Stimulated activated CD4-positive, alpha-beta T cell treated with anti-CD3 and anti-CD28 coated beads, Interleukin-4, amount 100 ng/mL, for 24 hours (primary cell): ENCODE measurements at places on chromosomes 5 and 9.

- no peak for DNase-seq
Observed at GRCh38 chr5:38824821-38825220, 21.0 kb upstream of the OSMR start.

DNA sequence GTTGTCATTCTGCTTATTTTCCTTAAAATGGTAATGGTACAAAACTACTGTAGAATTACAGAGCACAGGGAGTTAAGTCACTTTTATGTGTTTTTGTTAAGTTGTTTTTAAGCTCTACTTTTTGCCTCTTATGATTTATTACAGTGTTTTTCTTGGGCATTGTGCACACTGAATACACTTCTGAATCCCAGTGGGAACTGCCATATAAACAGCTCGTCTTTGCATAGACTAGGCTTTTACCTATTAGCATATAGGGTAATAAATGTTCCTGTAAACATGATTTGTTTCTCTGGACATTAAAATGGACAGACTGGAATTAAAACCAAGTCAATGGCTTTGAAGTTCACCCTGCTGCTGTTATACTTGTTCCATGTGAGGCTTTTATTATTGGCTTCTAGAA is 12.2 kb downstream of the KLF9 start:
- DNase-seq, result no peak

DNA sequence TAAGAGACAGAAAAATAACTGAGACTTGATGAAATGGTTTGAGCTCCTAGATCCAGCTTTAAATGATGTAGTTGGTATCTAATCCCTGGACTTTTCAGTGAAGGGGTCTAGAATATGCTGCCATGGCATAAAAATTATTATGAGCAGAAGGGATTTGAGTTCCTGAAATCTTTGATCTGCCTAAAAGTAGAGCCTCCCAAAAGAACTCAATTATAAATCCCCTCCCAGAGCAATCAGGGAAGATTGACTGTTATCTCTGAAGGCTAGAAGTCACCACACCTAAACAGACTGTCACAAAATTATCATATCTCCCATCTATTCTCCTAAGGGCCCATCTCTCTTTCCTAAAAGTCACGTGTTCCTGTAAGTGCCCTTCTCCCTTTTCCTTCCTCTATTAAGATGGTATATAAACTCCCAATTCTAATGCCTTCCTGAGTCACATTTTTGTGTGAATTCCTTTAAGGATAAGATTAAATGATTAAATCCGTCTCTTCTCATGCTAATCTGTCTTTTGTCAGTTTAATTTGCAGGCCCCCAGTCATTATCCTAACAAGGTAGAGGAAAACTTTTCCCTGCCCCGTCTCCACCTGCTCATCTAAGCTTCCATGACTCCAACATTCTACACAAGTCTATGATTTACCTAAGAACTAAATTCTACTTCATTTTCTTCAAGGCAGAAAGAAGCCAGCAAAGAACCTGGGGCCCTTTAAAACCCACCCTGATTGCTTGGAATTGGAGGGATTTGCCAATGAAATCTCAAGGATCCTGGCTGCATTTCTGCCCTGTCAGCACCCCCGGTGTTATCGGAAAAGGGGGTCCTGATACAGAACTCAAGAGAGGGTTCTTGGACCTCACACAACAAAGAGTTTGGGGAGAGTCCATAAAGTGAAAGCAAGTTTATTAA is 47.1 kb upstream of the PWWP2A start:
- no peak for DNase-seq

- no peak for DNase-seq
Observed at GRCh38 chr9:109311286-109311685, 9.6 kb downstream of the EPB41L4B start.

DNA sequence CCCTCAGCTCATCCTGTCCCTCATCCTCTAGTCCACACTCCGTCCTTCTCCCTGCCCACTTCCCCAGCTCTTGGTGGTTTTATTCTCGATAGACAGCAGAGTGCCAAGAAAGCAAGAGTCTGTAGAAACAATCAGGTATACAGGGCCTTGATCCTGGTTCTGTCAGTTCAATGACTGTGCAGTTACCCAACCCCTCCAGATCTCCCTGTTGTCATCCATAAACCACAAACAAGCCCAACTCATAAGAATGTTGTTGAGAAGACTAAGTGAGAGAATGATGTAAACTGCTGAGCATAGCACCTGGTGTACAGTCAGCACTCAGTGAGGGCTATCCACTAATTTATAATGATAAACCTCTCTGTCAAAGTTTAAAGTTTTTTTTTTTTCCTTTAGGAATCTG is 31.3 kb downstream of the ISL1 start:
- DNase-seq, result no peak

DNA sequence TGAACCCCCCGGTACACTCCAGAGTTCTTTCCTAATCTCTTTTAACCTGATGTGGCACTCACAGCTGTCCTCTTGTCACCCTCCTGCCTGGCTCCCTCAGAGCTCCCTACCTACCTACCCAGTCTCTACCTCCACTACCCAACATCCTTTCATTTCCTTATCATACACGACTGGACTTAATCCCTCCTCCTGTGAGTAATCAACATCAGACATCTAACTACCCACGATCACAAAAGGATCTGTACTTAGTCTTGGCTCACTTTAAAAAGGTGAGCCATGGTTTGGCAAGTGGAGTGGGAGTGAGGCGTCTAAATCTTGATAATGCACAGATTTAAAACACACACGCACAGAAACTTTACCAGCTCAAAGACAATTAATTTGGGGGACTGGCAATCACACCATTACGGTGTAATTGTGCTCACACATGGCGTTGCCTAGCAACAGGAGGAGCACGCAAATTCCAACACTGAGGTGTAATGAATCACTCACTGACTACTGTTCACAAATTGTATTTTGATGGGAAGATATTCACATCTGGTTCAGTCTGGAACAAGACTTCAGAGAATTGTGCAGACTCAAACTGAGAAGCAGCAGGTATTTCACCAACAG is 235.9 kb downstream of the EPB41L4A start:
- DNase-seq, result no peak

GRCh38 chr9:113879911-113880310 is 3.8 kb downstream of the ZNF618 start:
- DNase-seq, result no peak

GRCh38 chr9:125637241-125637640 is 69.8 kb downstream of the MAPKAP1 start:
- no peak for DNase-seq

DNA sequence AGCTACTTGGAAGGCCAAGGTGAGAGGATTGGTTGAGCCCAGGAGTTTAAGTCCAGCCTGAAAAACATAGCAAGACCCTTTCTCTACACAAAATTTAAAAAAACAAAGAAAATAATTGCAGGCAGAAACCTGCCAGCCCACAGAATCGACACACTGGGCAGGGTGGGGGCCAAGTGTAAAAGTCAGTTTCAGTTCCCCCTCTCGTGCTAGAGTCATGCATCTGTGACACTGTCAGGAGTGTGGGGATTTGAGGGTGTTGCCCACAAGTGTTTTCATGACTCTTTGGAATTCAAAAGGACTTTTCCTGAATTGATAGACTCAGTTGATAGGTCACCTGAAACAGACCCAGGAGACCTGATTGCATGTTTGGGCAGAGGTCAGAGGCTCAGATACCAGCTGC is 47.6 kb downstream of the PRRC2B start:
- no peak for DNase-seq

DNA sequence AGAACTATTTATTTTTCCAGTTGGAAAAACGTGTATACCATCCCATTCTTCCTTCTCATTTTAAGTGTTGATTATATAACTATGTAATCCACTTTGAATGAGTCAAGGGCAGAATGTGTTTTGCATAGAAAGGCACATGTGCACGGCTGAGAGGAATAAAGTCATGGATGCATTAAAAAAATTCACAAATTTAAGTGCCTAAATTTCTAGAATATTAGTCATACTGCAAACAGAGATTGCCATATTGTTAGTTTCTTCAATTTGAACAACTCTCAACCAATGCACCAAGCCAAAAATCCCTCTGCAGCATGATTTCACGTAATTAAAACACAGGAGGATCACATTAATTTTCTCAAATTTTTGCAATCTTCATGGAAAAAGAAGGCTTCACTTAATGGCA is 166.3 kb downstream of the MPDZ start:
- DNase-seq, result no peak

GRCh38 chr9:7367726-7368125 is 431.9 kb downstream of the DMAC1 start:
- no peak for DNase-seq

DNA sequence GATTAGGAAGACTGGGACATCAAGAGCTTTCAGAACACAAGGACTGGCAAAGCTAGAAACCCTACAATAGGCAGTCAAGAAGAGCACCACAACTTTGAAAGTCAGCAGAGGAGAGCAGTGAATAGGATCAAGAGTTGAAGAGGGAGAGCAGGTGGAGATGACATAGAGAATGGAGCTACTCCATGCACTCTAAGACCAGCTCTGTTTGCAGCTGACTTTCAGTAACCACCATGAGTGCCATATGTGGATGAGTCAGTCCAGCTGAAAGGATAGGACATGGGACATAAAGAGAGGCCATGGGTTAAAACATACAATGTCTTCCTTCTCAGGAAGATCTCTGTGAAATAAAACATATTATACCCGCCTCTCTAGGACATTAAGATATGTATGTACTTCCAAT is 289.1 kb upstream of the KLF4 start:
- DNase-seq, result no peak

- peak; percentile 28 for DNase-seq
Observed at GRCh38 chr5:134846641-134846960, 833 bp downstream of the C5orf24 start.

- no peak for DNase-seq
Observed at GRCh38 chr9:30796764-30797163, 1587.7 kb upstream of the ACO1 start.

DNA sequence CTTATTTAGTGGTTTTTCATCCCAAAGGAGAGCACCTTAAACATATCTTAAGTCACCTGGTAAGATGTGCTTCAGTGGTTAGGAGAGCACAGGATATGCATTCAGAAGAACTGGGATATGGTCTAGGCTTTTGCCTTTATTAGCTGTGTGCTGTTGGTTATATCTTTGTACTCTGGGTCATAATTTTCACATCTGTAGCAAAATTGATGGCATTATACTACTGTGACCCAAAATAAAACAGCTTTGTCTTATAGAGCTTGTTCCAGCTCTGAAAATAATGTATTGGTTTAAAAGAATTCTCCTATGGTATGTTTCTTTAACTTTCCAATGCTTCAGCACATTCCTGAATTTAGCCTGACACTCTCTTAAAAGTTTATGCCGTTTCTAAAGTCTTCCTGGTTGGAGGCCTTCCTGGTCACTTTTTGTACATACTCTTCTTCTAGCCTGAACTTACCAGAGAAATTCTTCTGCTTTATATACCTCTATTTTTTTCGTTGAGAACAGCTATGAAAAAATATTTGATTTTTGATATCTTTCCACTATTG is 337.1 kb upstream of the MPDZ start:
- DNase-seq, result no peak

DNA sequence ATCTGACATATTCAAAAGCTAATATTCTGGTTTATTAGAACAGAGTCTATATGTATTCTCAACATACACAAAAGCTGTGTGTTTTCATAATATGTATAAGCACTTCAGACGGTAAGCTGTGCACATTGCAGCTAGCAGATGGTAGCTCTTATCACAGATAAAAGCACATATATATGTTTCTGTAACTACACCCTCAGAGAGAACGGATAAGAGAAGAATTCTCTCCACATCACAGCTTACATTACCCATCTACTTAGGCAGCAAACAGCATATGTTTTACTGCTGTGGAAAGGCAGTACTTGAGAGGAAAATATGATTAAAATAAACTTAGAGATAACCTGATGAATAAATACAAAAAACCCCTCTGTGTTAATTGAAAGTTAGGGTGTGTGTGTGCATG is 450.9 kb upstream of the ZNF608 start:
- no peak for DNase-seq

GRCh38 chr5:125657936-125658335 is 765.3 kb upstream of the GRAMD2B start:
- no peak for DNase-seq

- DNase-seq, result no peak
Observed at GRCh38 chr5:9514968-9515367, 30.9 kb downstream of the SEMA5A start.

GRCh38 chr9:120928015-120928482 is 1.5 kb upstream of the TRAF1 start:
- no peak for DNase-seq

- DNase-seq, result no peak
Observed at GRCh38 chr5:1965925-1966324, 83.2 kb upstream of the IRX4 start.

GRCh38 chr9:14345354-14346230 is 31.7 kb upstream of the NFIB start:
- no peak for DNase-seq

GRCh38 chr5:75310212-75310611 is 26.8 kb upstream of the HMGCR start:
- no peak for DNase-seq

DNA sequence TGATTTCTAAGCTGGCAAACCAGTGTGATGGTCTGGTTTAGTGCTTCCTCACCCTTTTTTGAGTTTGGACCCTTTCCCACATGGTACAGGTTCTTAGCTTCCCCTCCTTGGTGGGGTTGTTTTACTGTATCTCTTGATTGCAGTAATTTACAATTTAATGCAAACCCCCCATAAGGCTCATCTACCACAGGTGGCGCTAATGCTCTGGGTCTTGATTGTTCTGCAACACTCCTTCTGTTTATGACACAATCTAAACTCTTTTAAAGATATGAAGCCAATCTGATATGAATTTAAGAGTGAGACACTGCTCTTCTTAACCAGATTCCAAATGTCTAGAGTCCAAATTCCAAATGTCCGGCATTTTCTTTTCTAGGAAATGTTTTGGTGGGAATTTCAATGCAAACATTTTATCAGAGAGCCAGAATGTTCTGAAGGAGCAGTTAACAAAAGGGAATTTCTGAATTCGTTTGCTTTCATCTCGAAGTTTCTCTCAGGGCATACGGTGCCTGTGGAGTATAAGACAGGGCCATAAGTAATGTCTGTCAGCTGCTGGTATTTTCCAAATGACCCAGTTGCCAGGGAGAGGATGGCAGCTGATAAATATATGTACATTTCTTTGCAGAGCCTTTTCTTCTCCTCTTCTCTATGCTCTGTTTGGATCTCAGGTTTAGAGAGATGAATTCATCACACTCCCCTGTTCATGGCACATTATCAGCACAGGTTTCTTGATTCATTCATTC is 246.8 kb downstream of the ARHGAP26 start:
- peak; percentile 67 for DNase-seq

DNA sequence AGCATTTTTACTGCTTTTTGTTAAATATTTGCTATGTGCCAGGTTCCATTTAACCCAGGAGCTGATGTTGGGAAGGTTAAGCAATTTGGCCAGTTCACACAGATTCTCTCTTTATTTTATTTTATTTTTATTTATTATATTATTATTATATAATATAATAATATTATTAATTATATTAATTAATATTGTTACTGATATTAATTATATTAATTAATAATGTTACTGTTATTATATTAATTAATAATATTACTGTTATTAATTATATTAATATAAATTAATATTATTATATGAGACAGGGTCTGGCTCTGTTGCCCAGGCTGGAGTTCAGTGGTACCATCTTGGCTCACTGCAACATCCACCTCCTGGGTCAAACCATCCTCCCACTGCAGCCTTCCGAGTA is 593.0 kb upstream of the SGCD start:
- DNase-seq, result no peak
